ENCODE measurements at places on chromosomes 7 and 10. TPM values are rescaled to one million over a fixed set of nuclear protein-coding genes. Genes with fewer than 3 reads are reported as not detected.
A peak's percentile ranks its signal among the peaks of the same experiment; 100 is the strongest.

Gene UNC5B
- 57.0 TPM for polyA plus RNA-seq

DNA sequence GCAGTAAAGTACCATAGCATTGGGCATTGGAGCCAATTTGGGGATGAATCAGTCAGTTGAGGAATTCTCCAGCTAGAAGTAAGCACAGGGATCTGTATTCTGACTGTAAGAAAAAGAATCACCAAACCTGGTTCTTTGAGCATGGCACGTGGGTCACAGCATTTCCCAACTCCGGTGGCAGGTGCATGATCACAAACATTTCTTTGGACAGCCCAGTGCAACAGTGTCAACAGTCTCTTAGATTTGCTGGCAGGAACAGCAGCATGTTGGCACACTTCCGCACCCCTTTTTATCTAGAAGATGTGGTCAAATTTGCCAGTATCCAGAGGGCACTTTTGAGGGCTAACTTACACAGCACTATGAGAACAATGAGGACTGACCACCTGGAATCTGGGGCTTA lies 437.5 kb upstream of the GHITM start:
- no peak for DNase-seq

GRCh38 chr10:70271996-70272924 lies 11.5 kb downstream of the NPFFR1 start:
- no peak for DNase-seq

DNA sequence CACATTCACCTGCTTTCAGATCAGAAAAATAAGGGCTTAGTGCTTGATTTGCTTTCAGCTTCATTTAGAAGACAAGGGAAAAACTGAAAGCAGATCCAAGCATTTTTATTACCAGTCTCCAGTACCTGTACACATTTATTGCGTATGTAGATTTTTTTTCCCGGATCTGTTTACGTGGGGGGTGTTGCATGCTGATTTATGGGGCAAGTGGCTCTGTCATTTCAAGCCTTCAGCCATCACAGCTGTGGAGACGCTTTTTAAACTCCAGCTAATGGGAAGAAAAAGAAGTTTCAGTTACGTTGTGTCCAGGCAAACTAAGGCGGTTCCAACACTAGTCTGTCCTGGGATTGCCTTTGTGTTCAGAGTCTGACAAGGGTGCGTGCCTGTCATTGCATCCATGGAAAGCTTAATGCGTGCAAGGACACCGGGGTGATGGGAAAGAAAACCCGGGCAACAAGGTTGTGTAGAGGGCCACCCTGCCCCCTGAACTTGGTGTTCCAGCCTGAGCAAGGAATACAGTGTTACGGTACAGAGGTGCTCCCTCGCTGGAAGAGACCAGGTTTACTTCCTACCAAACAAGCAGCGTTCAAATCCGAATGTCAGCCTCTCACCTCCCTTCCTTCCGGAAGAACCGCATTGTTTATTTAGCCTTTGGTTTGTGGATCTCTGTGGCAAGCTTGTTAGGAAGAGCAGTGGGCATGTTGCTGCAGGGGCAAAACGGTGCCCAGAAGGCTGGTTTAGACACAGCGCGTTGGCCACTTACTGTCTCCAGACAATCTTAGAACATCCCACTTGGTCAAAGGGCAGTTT lies 128.2 kb downstream of the FGFR2 start:
- DNase-seq, result peak; percentile 48

Measured in renal pelvis (tissue), 12 donors.